ENCODE measurements at places on chromosomes 6 and 20.

DNA sequence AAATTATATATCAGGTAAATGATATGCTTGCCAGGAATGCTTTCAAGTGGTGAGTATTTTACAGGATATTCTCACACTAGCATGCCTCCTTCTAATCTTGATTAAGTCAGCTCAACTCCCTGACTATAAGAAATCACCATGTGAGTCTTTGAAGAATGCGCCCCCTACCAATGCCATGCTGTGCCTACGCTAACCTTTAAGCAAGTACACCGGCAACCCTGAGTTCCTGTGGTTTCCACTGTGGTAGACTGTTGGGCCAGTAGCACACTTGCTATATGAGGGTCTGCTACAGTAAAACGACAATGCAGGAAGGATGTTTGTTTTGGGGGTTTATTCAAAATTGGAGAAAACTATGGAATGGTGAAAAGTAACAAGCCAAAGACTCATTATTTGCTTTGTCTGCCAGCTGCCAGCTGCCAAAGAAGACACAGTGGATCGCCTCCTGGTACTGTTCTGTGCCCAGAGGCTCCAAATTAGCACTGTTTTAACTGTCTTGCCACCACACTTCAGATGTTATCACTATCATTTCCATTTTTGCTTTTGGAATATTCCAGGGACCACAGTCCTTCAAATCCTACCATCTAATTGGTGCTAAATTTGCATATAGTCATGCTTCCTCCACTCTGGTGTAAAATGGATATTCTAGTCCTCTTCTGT lies 333.5 kb downstream of the RNGTT start:
- peak; percentile 15 for DNase-seq

- DNase-seq = no peak
Observed at GRCh38 chr6:56416247-56416646, 168.9 kb upstream of the COL21A1 start.

DNA sequence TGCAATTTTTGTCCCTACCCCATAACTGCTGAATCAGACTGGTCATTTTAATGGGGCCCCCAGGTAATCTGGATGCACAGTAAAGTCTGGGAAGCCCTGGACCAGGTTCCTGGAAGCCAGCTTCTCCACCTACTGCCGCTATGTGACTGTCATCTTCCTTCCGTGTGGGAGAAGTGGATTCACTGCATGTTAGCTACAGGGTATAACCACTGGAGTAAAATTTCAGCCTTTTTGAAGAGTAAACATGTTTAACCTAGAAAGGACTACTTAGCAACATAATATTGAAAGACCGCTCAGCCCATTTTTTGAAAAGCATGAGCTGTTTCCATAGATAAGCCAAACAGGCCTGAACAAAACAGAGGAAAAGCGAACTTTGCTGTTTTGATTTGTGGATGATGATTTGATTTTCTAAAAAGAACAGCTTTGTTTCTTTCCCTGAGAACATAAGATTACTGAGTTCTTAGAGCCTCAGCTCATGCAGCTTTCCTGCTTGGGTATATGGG lies 208.1 kb downstream of the PLCB4 start:
- DNase-seq = no peak

- no peak for DNase-seq
Observed at GRCh38 chr20:4011226-4011975, 4.0 kb downstream of the RNF24 start.

DNA sequence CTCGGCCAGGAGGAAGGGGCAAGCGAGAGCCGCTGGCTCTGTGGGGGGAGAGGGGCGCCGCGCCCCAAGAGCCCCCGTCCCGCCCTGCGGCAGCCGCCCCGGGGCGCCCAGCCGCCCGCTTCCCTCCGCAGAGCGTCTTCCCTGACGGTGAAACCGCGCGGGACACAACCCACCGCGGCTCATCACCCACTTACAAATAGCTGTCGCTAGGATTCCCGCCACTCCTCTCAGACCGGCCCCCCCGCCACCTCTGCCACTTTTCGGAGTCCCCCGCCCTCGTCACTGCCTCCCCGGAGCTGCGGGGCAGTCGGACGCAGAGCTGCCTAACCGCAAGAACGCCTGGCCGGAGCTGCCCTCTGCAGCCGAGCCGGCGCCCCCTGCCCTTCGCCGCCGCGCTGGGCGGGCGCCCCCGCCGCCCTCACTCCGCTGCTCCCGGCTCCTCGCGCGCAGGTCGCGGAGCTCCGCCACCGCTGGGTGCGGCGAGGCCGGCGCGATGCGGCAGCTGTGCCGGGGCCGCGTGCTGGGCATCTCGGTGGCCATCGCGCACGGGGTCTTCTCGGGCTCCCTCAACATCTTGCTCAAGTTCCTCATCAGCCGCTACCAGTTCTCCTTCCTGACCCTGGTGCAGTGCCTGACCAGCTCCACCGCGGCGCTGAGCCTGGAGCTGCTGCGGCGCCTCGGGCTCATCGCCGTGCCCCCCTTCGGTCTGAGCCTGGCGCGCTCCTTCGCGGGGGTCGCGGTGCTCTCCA lies at the start of gene SLC35D3:
TSS of gene SLC35D3 (plus strand) at position 366 of the 749 bp plus-strand sequence. CDS start at position 494, 128 bp downstream.
- peak; percentile 42 for DNase-seq

DNA sequence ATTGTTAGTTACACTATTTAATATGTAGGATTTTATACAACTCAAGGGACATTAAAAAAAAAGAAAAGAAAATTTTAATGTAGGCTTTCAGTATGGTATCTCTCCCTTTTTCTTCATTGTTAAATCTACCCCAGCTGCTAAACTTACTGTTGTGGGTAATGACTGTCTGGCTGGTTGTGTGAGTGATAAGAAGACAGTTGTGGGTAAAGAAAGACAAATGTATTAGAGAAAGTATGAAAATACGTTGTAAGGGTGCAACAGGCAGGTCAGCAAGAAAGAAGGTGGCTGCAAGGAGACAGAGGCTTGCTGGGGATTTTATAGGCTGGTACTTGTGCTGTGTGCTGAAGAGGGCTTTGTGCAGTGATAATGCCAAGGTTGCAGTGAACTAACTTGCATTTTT lies 91.4 kb upstream of the FOXO3 start:
- DNase-seq = no peak

DNA sequence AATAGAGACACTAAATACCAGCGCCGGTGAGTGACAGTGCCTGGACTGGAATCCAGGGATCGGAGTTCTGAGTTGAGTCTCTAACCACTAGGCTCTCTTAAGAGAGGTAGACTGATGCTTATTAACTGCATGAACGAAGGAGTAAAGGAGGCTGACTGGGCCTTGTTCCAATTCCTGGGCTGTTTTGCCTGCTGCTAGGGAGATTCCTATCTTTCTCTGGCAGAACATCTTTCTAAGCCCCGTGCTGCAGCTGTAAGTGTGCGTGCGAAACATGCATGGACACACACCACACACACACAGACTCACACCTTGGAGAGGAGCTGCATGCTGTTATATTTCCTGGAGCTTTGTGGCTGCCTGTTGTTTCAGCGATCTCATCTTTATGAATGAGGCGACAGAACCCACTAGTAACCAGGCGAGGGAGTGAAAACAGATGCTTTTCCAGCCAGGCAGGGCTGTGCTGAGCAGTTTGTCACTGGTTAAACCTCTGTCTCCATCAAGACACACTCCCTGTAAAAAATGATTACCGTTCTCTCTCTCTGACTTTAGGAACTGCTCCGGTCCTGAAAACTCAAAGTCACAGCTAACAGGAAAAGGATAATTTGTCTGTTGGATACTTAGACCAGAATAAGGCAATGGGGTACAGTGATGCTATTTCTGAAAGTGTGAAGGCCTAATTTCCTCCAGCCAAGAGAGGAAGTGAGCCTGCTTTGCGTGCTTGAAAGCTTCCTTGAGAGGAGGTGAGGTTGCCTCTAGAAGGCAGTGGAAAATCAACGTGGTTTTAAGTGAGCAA lies 157.4 kb upstream of the ZNF217 start:
- DNase-seq = no peak

Measured in endothelial cell (in vitro differentiated cells).